ENCODE measurements at places on chromosomes 4 and X. TPM values are rescaled to one million over a fixed set of nuclear protein-coding genes. Genes with fewer than 3 reads are reported as not detected.

Gene ANXA3
- total RNA-seq: 4.6 TPM

Gene PLRG1
- total RNA-seq: 59.5 TPM

Gene BANK1
- total RNA-seq: 1.3 TPM

Gene RHOXF2B
- not detected for total RNA-seq

Gene WAS
- total RNA-seq: 52.0 TPM

Gene HPSE
- total RNA-seq: 0.81 TPM

Gene TMEM150C
- 8.6 TPM for total RNA-seq

All from hematopoietic multipotent progenitor cell (in vitro differentiated cells).